GM03348 (cell line): ENCODE measurements at places on chromosomes 2 and 18.

- peak; percentile 64 for DNase-seq
These were observed 57.7 kb upstream of the SEMA4C start for GRCh38 chr2:96927405-96928171.

- DNase-seq = no peak
These were observed 13.3 kb upstream of the REEP1 start for GRCh38 chr2:86350751-86351150.

DNA sequence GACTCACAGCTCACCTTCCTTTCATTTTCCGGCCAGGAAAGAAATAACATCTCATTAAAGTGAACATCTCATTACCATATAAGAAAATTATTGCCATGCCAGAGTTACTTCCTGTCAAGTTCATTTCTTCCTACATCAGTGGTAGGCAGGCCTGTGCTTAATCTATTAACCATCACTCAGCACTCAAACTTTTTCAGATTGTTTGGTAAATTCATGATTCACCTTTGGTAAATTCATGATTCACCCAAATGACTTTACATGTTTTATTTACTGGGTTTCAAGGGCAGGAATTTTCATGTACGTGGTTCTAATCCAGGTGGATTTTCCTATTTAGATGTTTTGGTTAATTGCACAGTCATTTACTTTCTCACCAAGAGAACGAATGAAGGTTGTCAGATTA lies 116.5 kb downstream of the CSRNP3 start:
- no peak for DNase-seq

- DNase-seq = no peak
These were observed 24.3 kb upstream of the COL6A3 start for GRCh38 chr2:237438080-237438940.

DNA sequence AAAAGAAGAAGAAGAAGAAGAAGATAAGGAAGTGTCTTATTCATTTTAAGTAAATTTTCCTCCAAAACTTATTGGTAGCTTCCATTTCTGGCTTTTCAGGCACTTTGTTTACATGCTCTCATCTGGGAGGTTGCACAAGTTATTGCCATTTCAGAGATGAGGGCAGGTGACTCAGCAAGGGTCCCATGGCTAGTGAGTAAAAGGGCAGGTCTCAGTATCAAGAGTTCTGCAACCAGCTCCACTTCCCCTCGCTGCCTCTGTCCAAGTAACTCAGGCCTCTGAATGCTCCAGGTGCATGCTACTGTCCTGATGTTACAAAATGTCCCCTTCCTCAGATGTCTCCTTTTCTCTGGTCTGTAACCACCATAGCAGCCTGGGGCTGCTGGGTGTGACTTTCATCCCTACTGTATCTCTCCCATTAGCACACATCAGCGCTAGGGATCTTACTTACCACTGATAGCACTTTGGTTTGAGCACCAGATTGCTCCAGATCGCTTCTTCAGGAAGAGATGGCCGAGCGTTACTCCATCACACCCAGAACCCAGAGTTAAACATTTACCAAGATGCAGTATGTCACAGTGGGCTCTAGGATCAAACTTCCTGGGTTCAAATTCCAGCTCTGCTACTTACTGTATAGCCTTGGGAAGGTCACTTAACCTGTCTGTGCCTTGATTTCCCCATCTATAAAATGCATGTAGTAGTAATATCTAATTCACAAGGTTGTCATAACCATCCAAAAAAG lies 57.4 kb upstream of the LAPTM4A start:
- DNase-seq = no peak

DNA sequence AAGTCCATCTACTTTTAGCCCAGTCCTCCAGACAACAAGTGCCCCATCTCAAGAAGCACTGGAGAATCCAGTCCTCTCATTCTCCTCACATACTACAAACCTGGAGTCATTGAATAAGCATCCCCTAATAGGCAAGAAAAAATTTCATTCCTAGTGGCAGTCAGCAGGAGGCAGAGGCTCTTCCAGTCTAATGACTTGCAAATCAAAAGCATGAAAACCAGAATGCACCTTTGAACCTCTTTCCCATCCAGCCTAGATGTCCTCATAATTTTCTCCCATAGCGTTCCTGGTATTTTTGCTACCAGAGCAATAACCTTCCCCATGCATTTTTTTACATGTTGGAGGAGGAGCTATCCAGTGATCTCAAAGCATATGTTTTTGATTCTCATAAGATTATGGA lies 252.6 kb downstream of the TTC32 start:
- DNase-seq = peak; percentile 21

DNA sequence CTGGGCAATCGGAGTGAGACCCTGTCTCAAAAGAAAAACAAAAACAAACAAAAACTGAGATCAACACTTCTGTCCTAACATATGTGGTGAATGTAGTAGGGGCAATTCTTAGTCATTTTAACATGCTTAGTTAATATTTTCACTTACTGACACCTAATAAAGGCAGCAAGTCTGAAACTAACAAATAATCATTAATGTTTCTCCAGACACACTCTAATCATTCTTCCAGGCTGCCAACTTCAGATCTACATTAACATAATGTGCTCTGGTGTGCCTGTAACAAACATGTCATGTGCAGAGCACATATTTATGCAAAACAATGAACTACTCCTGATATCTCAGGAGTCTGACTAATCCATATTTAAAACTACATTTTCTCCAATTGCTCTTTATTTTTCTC lies 6.0 kb downstream of the KRCC1 start:
- no peak for DNase-seq

DNA sequence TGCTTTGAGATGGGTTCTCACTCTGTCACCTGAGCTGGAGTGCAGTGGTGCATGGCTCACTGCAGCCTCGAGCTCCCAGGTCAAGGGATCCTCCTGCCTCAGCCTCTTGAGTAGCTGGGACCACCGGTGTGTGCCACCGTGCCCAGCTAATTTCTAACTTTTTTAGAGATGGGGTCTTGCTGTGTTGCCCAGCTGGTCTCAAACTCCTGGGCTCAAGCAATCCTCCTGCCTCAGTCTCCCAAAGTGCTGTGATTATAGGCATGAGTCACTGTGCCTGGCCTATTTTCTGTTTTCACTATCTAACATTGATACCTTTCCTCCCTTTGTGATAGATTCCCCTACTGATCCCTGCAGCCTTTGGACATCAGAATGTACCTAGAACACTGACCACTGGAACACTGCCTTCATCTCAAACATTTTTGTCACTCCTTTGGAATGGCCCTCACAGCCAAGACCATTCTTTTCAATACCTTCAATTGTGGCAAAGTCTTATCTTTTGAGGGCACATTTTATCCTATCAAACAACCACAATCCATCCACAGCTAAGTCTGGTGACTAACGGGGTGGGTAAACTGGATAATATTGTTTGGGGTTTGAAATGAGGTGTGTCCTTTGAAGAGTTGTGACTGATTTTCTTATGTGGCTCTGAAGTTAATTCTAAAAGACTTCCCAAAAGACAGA lies 43.7 kb downstream of the EPAS1 start:
- no peak for DNase-seq

DNA sequence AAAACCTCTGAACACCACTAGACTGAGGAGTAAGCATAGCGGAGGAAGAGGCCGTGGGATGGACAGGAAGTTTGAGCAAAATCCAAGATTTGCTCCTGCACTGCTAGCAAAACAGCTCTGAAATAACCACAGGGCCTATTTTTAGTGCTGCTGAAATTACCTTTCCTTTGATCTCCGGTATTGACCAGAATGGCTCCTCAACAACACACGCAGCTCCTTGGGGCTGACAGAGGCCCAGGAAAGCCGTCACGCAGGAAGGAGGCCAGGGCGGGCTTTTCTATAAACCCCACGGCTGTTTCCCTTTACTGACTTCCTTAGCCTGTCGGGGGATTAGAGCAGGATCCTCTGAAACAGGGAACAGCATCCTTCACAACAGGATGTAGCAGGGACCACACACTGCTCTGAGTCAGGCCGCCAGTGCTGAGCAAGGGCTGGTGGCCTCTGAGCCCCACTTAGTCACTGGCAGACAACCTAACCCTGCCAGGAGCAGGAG lies 80.8 kb upstream of the LCLAT1 start:
- peak; percentile 42 for DNase-seq

DNA sequence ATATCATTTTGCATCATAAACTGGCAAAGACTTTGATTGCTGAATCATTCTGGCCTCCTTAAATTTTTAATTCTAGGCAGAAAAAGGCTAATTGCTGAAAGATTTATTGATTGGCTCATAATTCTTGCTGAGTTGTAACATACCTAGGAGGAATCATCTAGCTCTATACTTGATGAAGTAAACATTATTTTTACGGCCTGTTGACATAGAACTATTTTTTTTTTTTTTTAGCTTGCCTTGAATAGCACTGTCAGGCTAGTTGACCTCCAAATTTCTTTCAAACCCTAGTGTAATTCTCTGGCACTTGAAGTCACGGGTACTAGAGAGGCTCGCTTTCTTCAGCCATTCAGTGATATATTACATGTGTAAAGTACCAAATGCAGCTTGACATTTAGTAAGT lies 2.8 kb downstream of the SERPINB12 start:
- no peak for DNase-seq

DNA sequence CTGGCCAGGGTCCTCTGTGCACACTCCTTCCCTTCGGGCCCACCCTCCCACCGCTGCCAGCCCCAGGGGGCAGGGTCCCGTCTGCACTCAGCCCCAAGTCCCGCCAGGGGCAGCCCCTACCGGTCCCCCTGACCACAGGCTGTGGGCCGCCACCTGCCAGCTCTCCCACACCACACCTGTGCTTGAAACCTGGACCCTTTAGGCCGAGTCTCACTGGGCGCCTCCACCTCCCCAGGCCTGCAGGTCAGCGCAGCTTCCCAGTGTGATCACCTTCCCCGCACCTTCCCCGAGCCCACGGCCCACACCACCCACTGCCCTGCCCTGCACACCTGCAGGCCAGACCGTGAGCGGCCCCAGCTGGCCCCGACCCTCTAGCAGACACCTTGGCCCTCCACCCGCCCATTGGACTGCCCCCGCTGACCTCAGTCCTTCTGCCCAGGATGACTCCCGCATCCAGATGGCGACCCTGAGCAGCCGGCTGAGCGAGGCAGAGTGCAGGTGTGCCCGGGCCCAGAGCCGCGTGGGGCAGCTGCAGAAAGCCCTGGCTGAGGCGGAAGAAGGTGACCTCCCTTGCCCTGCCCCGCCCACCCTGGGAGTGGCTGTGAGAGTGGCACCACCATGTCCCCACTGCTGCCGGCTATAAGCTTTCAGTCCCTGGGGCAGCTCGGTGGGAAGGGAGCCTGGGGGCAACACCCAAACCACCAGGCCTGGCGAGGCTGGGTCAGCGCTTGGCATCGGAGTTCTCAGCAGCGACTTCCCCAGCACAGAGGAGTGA lies 31.3 kb upstream of the SNED1 start:
- DNase-seq = no peak
